Natural killer cell (primary cell): ENCODE measurements at places on chromosomes 4 and X.

- DNase-seq = no peak
Measured at GRCh38 chr4:23068287-23068686, 375.6 kb downstream of the GBA3 start.

DNA sequence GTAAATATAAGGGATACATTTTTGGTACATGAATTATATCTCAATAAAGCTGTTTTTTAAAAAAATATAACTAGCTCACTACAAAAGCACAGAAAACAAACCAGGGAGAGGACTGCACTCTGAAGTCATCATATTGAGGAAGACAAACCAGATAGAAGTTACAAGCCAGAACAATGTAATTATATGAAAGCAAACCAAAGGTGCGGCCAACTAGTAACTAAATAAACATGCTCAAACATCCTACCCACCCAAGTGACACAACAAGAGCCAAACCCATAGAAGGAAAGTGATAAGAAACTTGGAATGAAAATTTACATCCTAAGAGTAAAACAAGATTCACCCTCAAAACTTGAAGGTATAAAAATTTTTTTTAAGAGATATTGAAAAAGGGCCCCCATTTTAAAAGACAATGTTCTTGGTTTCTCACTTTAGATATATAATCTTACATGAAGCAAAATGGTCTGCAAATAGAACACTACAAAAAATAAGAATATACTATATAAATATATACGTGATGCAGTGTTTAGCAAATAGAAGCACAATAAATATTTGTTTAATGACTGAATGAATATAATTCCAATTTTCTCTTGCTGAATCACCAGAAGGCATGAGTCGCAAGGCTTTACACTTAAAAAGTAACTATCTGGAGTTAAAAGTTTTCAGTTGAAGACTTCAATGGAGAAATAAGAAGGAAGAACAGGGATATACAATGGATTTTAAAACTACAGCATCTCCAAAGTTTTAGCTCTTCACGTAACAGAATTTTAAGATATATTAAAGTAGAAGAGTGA is 4.0 kb upstream of the SH3D19 start:
- no peak for DNase-seq

- no peak for DNase-seq
Measured at GRCh38 chrX:150648296-150648940, 44.8 kb upstream of the MTMR1 start.

DNA sequence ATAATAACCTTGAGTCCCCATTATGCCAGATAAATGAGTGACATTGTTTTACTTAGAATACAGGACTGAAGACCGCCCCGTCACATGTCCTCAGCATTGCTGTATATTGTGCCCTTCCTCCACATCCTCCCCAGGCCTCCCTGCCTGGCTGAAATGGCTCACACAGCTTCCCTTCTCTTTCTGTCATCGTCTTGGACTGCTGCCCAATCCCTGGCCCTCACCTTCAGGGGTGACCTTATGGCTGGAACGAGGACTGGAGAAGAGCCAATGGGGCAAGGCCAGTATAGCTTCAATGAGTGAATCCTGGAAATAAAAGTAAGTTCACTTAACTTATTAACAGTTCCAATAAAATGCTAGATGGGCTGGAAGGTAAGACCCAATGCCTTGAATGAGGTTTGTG is 2.7 kb downstream of the KCNE5 start:
- DNase-seq = no peak

- no peak for DNase-seq
Measured at GRCh38 chr4:189200353-189200752, 740.3 kb upstream of the FRG1 start.

GRCh38 chr4:7146059-7146785 is 46.1 kb upstream of the SORCS2 start:
- DNase-seq = no peak

GRCh38 chrX:19293606-19294325 is 50.0 kb upstream of the PDHA1 start:
- DNase-seq = no peak

DNA sequence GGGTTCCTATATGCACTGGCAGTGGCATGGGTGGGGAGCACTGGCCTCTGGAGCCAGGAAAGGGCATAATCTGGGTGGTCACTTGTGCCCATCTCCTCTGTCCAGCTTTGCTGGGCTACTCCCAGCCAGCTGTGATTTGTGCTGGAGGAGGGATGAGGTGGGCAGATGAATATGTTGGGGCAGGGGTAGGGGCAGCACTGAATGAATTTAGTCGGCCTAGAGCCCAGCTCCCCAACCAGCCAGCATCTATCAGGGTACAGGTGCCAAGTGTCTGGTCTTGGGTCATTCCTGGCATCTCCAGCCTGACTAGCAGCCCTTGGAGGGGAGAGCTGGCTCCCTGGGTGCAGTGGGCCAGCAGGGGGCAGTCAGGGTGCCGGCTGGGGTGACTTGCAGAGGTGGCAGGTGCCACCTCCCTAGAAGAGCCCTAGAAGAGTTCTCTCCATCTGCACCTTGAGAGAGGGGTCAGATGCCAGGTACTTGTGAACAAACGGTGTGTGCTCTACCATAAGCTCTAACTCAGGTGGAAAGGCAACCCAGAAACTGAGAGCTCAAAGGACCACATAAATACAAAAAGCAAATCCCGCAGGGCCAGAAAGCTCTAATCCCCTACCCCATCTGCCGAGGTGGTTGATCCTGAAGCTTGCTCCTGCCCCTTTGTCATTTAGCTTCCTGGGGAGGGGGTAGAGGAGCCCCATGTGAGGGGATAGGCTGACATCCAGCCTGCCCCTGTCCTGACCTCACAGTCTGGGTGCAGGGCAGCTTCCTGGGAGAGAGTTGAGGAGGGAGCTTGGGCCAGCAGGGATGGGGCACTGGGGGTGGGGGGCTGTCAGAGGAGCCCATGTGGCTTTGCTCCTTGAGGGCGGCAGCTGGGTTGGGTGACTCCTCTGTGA is 2.2 kb downstream of the SORCS2 start:
- DNase-seq = peak; percentile 16

- no peak for DNase-seq
Measured at GRCh38 chr4:30586850-30587249, 133.3 kb upstream of the PCDH7 start.

DNA sequence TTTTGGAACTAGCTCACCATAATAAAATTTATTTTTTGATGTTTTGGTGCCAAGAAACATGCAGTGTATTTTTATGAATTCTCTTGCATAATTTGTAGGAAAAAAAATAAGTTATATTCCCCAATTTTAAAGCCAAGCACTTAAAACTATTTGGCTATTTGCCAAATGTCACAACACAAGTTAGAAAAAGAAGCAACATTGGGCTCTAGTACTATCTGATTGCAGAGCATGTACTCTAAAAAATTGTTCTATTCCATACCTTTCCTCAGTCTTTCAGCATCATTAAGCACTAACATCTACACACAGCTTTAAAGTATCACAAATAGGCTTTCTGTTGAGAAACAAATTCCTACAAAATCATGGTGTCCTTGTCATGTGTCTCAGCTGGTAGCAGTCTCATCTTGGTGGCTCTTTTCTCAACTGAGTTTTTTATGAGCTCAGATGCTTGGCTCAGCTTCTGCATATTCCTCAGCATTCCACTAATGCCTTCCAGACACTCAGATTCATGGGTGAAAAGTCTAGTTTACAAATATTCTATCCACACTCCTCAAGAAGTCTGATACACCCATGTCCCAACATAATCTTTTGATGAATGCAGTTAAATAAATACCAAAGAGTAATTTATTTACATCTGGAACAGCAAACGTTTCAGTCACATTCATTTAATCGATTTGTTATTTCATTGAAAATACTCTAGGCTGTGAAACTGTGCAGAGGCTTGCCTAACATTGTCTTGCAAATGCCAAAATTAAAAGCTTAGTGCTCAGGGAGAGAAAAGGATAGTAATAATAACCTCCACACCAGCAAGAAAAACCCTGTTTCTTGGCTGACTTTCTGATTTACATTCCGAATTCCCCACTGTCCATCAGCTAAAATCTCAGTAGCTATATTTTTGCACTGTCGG is 2209.9 kb downstream of the PCDH7 start:
- no peak for DNase-seq

DNA sequence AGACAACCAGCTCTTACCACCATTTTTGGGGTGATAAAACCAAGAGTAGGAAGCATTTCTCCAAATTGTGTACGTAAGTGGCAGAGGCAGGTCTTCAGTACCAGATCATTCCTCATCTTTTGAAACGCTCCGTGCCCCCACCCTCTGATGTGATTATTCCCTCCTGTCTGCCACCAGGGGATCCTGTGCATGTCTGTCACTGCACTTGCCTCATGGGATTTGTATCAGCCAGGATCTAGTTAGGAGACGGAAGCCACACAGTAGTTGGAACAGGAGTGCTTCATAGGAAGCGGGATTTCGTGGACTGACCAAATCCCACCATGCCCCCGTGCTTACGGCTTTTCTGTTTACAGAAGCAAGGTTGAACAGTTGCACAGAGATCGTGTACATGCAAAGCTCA is 75.5 kb downstream of the SHROOM2 start:
- DNase-seq = no peak

- no peak for DNase-seq
Measured at GRCh38 chrX:47960406-47960805, 43.4 kb downstream of the ZNF182 start.

- DNase-seq = no peak
Measured at GRCh38 chr4:108940149-108940548, 177.3 kb upstream of the ETNPPL start.

DNA sequence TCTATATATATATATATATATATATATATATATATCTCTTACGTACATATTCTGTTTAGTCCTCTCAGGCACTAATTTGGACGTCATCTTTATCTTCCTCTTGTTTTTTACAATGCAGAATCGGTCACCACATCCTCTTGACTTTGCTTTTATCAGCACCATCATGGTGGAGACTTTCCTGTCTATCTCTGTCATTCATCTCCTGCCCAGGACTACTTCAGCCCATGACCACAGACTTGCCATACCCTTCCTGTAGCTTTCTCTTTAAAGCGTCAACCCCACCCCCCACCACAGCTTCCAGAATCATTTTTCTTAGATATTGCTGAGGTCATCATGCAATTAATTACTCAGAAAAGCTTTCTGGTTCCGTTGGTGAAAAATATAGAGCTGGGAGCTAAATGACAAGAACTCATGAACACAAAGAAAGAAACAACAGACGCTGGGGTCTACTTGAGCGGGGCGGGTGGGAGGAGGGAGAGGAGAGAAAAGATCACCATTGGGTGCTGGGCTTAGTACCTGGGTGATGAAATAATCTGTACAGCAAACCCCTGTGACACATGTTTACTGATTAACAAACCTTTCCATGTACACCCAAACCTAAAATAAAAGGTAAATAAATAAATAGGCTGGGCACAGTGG is 30.5 kb upstream of the PRKX start:
- peak; percentile 76 for DNase-seq

- DNase-seq = no peak
Measured at GRCh38 chrX:154967603-154968002, 54.9 kb downstream of the F8 start.

GRCh38 chr4:158006990-158007389 is 165.8 kb downstream of the GASK1B start:
- DNase-seq = no peak
